ENCODE measurements at places on chromosomes 6 and 20. TPM values are rescaled to one million over a fixed set of nuclear protein-coding genes. Genes with fewer than 3 reads are reported as not detected.

FAXC gene
- 0.25 TPM for total RNA-seq

CAGE1 gene
- total RNA-seq = 0.06 TPM

CALHM4 gene
- total RNA-seq = not detected

ANKEF1 gene
- 0.79 TPM for total RNA-seq

FOXS1 gene
- 15.7 TPM for total RNA-seq

TBPL1 gene
- total RNA-seq = 18.4 TPM

SIGLEC1 gene
- not detected for total RNA-seq

OPRL1 gene
- total RNA-seq = 1.4 TPM

RPS10 gene
- 1,650 TPM for total RNA-seq

CLDN20 gene
- not detected for total RNA-seq

Data from aortic smooth muscle cell (primary cell).